Sigmoid colon (tissue), 7 donors: ENCODE measurements at places on chromosomes 12 and 14. TPM values are rescaled to one million over a fixed set of nuclear protein-coding genes. Genes with fewer than 3 reads are reported as not detected.

TAS2R13 gene
- 2.9 TPM for total RNA-seq

DNA sequence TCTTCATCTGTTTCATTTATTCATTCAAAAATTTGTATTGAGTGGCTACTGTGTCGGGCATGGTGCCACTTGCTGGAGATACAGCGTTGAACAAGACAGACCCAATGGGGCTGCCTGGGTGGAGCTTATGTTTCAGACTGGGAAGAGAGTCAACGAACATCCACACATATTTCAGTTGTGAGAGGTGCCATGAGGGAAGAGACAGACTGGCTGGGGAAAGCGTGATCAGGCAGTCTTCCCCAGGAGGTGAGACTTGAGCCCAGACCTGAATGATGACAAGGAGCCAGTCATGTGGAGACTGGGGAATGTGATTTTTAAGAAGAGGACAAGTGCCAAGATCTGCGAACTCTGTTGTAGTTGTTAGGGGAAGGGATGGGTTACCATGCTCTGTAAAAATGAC lies 12.2 kb downstream of the BICD1 start:
- DNase-seq, result no peak

- DNase-seq, result no peak
These were observed 161.0 kb downstream of the PAX9 start for GRCh38 chr14:36822685-36823084.

DNA sequence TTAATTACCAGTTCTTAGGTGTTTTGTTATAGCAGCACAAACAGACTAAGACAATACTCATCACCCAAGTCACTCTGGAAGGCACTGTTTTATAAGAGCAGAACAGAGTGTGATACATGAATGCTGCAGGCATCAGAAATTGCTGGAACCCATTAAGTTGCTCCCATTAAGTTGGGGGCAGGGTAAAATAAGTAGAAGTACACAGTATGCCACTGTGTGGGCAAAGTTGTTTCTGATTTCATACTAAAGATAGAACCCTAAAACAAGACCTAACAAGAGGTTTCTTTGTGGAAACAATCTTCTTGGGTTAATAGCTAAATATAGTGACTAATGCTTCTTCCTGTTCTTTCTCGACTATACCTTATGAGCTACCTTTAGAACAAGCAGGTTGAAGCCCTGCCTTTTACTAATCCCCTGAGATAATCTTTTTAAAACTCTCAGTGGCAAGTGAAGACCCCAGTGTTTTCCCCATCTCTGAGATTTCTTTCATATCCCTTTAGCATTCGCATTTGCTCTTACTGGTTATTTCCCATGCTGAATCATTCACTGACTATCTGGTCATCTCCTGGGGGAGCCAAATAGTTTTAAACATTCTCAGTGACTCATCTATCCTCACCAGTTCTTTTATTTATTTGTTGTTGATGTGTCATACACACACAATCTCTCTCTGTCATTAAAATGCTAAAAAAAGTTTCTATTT lies 52.3 kb downstream of the SOCS2 start:
- DNase-seq, result no peak

DNA sequence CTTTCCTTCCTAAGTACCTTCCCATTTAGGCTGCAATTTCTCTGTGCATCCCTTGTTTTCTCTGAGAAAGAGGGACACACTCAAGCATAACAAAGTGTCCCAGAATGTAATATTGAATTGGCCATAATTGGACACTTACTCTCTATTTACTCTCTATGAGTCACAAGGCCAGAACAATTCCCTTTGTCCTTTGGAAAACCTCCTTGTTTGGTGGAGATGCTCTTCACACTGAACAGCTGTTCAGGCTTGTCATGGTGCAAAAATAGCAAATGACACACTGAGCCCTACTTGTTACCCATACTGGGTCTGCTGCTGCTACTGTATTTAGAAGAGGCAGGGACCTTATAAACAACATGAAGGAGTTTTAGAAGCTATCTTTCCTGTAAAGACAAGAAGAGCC lies 1590.5 kb upstream of the TMEM132C start:
- DNase-seq, result no peak
